NB4 (cell line): ENCODE measurements at places on chromosomes 16 and 17.

GRCh38 chr17:47889734-47890529 is 6.1 kb upstream of the SP2 start:
- peak; percentile 83 for DNase-seq

- no peak for DNase-seq
Observed at GRCh38 chr16:69329369-69330285, 761 bp downstream of the PDF start.

DNA sequence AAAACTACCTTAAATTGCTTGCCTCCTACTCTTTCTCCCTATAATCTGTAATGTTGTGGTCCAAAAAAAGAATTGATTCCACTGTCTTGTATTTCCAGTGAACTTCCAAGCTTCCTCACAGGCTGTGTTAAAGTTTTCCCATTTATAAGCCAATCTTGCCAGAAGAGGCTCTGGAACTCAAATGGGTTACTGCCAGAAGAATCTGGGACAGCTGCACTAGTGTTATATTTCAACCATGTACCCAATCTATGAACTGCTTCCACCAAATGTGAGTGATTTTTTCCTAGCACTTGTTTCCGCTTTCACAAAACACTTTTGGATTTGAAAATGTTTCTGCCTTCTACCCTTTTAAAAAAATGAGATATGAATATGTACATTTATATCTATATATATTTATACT is 1.8 kb downstream of the CCDC43 start:
- DNase-seq: no peak

- DNase-seq: no peak
Observed at GRCh38 chr17:5901731-5902130, 168.4 kb upstream of the WSCD1 start.

GRCh38 chr17:77429369-77429968 is 288.7 kb downstream of the SEC14L1 start:
- peak; percentile 47 for DNase-seq

DNA sequence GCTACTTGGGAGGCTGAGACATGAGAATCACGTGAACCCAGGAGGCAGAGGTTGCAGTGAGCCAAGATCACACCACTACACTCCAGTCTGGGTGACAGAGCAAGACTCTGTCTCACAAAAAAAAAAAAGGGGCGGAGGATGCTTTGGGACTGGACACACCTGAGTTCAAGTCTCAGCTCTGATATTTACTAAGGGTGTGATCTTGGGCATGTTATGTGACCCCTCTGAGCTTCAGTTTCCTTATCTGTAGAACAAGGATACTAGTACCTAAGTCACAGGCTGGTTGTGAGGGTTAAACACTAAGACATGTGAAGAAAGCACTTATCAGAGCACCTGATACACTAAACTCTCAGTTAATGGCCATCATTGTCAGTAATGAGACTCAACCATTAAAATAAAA is 25.9 kb downstream of the HOXB1 start:
- no peak for DNase-seq

- DNase-seq: no peak
Observed at GRCh38 chr17:73738751-73739575, 94.7 kb upstream of the SDK2 start.

GRCh38 chr17:50892101-50892776 is 26.1 kb upstream of the TOB1 start:
- DNase-seq: no peak

- no peak for DNase-seq
Observed at GRCh38 chr17:10073941-10074340, 124.5 kb downstream of the GAS7 start.

DNA sequence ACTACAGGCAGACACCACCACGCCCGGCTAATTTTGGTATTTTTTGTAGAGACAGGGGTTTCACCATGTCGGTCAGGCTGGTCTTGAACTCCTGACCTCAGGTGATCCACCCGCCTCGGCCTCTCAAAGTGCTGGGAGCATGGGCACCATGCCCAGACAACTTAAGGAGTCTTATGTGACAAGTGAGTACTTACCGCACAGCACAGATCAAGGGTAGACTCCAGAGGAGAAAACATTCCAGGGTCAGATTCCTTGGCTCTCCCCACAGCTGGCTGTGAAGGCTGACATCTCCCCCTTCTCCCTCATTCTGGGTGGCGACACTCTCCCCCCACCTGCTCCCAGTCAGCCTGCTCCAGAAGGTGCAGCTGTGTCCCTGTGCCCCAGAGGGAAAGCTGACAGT is 10.6 kb downstream of the ZSCAN10 start:
- DNase-seq: no peak

- DNase-seq: no peak
Observed at GRCh38 chr17:39915559-39915958, 2.9 kb downstream of the GSDMB start.

DNA sequence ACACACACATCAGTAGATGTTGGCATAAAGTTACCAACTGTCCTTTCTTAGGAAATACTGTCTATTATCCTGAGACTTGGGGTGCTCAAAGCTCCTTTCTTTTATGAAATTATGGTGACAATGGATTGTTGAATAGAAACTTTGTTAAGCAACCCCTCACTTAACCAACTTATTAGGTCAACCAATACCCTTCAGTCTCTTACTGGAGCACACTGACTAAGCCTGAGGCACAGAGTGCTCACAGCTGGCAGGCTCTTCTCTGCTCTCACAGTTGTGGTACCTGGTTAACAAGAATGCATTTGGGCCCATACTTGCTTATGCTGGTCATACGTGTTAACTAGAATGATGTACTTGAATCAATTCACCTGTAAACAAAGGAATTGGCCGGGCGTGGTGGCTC is 24.8 kb downstream of the CD300LF start:
- DNase-seq: peak; percentile 22

DNA sequence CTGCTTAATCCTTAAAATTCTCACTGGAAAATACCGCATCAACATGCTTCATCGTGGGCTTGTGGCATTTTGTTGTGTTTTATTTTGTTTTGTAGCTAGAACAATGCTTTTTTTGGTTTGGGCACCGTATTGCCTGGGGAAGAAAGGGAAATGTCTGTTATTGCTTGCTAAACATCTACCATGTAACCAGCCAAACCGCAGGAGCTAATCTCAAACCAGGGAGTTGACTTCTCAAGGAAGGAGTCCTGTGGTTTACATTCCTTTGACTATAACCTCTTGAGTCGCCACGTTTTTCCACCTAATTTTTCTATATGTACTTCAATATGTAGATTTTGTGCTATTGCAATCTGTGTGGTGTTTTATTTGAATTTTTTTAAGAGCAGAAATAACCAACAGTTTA is 593.5 kb upstream of the SOX9 start:
- no peak for DNase-seq

DNA sequence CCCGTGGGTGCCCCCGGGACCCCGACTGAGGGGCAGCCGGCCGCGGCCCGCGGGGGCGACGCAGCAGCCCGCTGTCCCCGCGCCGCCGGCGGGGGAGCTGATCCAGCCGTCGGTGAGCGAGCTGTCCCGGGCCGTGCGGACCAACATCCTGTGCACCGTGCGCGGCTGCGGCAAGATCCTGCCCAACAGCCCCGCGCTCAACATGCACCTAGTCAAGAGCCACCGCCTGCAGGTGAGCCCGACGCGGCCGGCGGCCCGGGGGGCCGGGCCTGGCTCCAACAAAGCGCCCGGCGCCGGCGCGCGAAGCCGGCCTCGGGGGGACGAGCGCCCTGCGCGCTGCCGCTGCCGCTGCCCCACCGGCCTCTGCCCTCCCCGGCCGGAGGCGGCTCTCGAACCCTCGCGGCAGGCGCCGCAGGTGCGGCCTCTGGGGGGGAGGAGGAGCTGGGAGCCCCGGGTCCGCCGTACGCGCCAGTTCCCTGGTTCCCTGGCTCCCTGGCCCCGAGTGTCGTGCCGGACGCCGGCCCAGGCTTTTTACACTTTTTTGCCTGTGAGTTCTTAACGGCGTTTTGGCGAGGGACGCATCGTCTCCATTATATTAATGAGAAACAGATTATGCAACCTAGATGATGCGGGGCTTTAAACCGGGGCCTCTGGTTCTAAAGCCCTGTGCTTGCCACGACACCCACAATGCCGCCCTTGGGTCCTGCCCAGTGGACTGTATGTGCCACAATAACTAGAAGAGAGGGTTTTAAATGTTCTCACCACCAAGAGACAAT is 521 bp downstream of the ATMIN start:
- peak; percentile 73 for DNase-seq

DNA sequence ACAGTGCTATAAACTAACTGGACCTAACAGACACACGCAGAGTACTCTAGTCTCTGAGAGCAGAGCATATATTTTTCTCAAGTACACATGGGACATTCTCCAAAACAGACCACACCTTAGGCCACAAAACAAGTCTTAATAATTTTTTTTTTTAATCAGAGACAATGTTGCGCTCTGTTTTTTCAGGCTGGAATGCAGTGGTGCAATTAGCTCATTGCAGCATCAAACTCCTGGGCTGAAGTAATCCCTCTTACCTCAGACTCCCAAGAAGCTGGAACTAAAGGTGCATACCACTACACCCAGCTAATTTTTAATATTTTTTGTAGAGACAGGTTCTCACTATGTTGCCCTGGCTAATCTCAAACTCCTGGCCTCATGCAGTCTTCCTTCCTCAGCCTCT is 37.7 kb downstream of the ULK2 start:
- no peak for DNase-seq

- DNase-seq: no peak
Observed at GRCh38 chr17:59678918-59679317, 28.3 kb downstream of the PTRH2 start.

- peak; percentile 37 for DNase-seq
Observed at GRCh38 chr17:50660042-50660886, 25.6 kb downstream of the ABCC3 start.

DNA sequence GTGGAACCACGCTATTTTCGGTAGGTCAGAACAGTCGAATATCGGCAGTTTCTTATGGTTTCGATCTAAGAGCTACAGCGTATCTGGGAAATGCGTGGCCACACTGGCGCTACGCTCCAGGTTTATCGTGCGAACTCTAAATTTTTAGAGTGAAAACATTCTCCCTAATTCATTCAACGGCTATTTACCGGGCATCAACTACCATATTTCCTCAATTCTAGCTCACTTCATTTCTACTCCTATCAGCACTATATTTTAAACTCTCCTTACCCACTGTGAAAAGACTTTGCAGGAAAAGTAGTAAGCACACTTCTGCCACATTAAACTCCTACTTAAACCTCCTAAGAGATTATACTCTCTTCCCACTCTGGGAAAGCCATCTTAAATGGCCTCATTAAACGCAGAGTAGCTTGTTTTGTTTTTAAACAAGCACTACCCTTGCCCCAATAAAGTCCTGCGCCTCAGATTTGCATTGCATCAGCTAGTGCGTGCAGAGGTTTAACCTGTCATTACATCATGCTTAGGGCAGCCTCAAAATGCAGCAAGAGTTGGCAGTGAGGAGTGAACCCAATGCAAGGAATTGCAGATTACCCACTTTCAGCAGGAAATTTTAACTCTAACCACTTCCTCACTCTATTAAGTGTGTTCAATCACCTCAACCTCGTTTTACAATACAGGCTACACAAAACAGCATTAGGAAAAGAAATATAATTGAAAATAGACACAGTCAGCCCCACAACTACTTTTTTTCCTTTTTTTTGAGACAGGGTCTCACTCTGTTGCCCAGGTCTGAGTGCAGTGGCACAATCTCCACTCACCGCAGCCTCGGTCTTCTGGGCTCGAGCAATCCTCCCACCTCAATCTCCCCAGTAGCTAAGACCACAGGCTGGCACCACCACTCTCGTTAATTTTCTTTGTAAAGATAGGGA is 18.8 kb downstream of the SIAH1 start:
- peak; percentile 86 for DNase-seq

GRCh38 chr16:22623351-22623781 is 112.7 kb downstream of the NPIPB5 start:
- no peak for DNase-seq

- no peak for DNase-seq
Observed at GRCh38 chr17:32861981-32862380, 14.9 kb downstream of the MYO1D start.

- DNase-seq: no peak
Observed at GRCh38 chr17:42541041-42541833, 5.2 kb downstream of the NAGLU start.

DNA sequence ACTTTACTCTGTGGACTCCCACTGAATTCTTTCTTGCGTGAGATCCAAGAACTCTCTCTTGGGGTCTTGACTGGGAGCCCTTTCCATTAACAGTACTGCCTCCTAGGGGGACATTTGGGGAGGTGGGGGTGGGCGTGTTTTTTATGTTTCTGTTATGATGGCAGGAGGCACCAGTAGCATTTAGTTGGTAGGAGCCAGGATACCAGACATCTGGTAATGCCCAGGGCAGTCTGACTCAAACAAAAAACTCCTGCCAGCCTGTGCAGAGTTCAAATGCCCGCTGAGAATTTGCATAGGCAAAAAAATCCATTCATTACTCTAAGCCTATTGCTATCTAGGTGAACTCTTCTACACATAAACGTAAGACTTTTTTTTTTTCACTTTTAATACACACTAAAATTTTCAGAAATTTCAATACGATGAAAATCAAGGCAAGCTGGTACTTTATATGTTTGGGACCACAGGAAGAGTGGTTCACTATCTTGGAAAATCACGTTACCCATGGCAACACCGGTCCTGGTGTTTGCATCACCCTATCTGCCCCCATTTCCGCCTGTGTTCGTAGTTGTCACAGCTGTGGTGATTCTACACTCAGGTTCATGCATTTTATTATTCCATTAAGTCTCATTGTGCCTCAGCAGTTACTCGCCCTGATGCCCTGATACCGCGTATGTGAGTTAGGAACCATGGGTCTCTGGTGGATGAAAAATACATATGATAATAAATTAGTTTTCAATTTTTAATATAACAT is 121.1 kb upstream of the XYLT1 start:
- no peak for DNase-seq

GRCh38 chr17:5331506-5331905 is 49.4 kb downstream of the RABEP1 start:
- no peak for DNase-seq

DNA sequence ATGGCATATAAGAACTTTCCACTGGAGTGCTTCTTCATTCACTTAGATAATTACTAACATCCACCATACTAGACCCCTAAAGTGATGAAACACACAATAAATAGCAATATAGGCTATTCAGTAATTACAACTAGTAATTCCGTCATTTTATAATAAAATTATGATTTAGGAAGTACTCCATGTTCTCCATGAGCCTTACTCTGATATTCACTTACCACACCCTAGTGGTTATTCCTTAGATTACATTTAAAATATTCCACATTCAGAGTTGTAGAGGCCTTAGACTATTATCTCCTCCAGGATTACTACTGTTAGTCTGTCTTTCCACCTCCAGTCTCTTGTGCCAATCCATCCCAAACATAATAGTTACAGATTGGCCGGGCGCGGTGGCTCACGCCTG is 62.4 kb downstream of the STH start:
- DNase-seq: peak; percentile 27

- DNase-seq: no peak
Observed at GRCh38 chr16:2447920-2448583, 11.9 kb upstream of the TEDC2 start.

DNA sequence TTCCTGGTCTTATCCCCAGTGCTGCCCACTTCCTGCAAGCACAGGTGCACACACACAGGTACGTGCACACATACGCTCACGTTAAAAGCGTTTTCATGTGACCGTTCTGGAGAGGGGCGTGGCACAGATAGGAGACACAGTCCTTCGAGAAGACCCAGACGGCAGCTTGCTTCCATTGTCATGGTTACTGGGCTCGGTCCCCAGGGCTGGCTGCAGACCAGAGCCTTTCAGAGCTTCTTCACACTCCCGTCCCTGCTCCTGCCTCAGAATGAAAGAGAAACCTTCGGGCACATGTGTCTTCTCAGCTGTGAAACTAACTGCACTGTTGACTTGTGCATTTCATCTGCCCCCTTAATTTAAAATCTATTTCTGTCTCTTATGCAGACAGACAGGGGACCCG is 154.2 kb downstream of the PITPNC1 start:
- DNase-seq: no peak
